Eye (tissue), 1 donor: ENCODE measurements at places on chromosomes 2 and 18.

- DNase-seq: no peak
These were observed 26.2 kb downstream of the TAF4B start for GRCh38 chr18:26252411-26252810.

- DNase-seq: no peak
These were observed 707.6 kb downstream of the SLC4A3 start for GRCh38 chr2:220334871-220335590.

- no peak for DNase-seq
These were observed 42.6 kb downstream of the GBX2 start for GRCh38 chr2:236125541-236125940.

GRCh38 chr18:50119296-50119695, 75.7 kb downstream of the MYO5B start:
- DNase-seq: no peak

DNA sequence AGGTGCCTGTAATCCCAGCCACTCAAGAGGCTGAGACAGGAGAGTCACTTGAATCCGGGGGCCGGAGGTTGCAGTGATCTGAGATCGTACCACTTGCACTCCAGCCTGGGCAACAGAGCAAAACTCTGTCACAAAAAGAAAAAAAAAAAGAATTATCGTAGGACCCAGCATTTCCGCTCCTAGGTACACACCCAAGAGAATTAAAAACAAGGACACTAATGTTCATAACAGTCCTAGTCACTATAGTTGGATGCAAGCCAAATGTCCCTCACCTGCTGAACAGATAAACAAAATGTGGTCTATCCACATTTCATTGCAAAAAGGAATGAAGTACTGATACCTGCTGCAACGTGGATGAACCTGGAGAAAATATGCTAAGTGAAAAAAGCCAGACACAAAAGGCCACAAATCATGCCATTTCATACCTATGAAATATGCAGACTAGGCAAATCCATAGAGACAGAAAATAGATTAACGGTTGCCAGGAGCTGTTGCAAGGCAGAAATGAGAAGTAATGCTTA, 21.2 kb downstream of the ADRA2B start:
- DNase-seq: no peak

DNA sequence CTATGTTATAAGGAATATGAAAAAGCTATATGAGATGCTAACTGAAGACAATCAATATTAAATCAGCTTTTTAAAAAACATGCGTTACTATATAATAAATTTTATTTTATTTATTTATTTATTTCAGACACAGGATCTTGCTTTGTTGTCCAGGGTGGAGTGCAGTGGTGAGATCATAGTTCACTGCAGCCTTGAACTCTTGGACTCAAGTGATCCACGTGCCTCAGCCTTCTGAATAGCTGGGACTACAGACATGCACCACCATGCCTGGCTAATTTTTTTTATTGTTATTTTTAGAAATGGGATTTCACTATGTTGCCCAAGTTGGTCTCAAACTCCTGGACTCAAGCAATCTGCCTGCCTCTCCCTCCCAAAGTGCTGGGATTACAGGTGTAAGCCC, 89.4 kb downstream of the MYOM1 start:
- DNase-seq: no peak

DNA sequence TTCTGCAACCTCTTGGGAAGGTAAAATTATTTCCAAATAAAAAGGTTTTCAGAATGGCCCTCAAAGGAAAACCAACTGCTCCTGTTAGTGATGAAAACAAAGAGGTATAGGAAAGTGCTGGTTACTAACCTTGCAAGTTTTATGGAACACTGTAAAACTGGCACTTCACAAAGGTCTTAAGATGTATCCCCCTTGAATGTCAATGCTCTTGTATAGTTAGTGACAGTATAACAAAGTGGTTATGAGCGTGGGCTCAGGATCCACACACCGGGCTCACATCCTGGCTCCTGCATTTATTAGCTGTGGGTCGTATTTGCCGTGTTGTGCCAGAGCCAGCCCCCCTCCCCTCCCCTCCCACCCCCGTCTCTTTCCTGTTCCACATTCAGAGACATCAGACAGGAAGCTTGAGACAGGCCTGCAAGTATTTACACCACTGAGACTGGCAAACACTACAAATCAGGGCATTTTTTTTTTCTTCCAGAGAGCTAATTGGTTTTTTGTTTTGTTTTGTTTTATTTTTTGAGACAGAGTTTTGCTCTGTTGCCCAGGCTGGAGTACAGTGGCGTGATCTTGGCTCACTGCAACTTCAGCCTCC, 9.2 kb upstream of the DNPEP start:
- DNase-seq: no peak

DNA sequence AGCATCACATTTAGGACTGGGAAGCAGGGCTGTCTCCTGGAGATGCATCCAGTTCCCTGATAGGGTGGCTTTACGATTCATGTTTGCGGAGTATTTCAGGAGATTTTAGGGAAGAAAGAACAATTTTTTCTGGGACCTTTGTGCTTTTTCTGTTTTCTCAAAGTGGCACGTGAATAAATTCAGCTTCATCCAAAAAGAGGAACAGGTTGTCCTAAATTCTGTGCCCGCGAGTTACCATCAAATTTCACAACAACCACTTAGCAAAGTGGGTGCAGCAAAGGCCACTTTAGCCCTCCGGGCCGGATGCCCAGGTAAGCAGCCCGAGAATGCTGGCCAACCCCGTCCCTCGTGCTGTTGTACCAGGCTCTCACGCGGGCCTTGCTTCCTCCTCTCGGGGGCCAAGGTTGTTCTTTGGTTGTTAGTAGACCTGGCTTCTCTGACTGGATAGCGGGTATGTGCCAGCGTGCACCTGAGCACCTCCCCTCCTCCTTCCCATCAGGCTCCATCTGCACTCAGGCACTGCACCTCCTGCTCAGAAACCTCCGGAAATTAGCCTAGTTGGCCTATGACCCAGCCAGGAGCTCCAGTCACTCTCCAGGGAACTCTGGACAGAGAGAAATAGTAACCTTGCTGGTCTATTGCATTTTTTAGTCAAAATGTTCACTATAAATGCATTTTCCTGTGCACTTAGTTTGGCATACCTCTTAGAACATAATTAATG, 83.0 kb downstream of the CMPK2 start:
- DNase-seq: no peak

GRCh38 chr2:10773821-10774341, 38.7 kb downstream of the PDIA6 start:
- DNase-seq: no peak

DNA sequence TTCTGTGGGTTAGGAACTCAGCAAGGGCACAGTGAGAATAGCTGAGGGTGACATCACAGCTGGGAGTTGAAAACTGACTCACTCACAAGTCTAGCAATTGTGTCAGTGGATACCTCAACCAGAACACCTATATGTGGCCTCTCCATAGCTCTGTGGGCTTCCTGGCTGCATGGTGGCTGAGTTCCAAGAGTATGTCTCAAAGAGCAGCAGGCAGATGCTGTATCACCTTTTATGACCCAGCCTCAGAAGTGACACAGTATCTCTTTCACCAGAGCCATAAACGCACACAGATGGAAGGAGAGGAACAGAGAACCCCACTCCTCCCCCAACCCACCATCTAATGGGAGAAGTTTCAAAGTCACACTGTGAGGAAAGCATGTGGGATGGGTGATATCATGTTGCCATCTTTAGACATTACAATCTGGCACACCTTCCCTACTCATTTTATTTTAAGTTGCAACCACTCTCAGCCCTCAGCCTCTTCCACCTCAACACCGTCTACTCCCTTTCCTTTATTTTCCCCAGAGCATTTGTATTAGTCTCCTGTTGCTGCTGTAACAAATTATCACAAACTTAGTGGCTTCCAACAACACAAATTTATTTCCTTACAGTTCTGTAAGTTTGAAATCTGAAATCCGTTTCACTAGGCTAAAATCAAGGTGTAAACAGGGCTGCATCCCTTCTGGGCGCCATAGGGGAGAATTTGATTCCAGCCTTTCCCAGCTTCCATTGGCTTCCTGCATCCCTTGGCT, 134.6 kb upstream of the SPATS2L start:
- no peak for DNase-seq

- no peak for DNase-seq
These were observed 38.5 kb upstream of the CXCR4 start for GRCh38 chr2:136156411-136156810.

- DNase-seq: no peak
These were observed 374.6 kb downstream of the IRS1 start for GRCh38 chr2:226424971-226425370.

DNA sequence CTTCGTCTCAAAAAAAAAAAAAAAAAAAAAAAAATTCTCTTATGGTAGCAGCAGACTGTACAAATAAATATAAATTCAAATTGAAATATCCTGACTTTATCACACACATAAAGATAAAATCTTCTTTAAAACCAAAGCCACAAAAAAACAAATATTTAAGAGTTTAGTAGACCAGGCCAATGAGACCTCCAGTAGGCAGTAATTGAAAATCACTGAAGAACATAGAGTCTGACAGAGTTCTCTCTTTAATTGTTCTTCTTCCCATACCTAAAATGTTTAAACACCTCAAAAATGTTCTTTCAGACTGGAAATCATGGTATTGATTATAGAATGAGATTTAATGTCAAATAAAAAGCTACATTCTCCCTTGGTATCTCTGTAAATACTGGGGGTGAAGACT, 20.8 kb downstream of the PRPF40A start:
- DNase-seq: no peak

- no peak for DNase-seq
These were observed 11.2 kb upstream of the SCYGR5 start for GRCh38 chr2:227655454-227655853.

- DNase-seq: no peak
These were observed 304.4 kb downstream of the CTNNA2 start for GRCh38 chr2:79817288-79817687.

DNA sequence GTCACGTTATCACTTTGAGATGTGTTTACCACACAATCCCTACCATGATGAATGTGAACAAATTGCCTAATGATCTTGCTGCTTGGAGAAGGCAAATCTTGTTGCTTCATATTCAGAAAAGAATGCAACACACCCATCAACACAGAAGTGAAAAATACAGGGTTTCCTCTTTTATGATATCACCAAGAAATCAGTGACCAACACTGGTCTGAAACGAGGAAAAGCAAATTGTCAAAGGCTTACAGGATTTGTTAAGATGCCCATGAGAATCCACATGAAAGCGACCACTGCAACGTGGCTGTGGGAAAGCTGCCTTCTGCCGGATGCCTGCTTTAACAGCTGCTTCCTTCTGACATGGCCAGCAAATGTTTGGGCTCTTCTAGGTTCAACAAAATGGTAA, 397.6 kb upstream of the LRATD1 start:
- DNase-seq: no peak

DNA sequence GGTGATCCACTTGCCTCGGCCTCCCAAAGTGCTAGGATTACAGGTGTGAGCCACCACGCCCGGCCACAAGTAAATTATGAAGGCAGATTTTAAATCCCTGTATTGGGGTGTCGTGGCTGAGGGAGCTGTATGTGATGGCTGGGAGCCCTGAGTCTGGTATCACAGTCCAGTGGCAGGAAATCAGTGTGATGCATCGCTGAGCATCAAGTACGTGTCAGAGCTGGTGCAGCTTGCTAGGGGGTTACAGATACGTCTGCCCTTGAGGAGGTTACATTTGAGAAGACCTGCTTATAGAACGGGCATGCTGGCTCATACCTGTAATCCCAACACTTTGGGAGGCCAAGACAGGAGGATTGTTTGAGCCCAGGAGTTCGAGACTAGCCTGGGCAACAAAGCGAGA, 4.3 kb downstream of the ENOSF1 start:
- DNase-seq: no peak

- no peak for DNase-seq
These were observed 36.4 kb downstream of the TBC1D8 start for GRCh38 chr2:101114815-101115214.

- peak; percentile 86 for DNase-seq
These were observed 1232.3 kb upstream of the ZEB2 start for GRCh38 chr2:145752091-145752806.

DNA sequence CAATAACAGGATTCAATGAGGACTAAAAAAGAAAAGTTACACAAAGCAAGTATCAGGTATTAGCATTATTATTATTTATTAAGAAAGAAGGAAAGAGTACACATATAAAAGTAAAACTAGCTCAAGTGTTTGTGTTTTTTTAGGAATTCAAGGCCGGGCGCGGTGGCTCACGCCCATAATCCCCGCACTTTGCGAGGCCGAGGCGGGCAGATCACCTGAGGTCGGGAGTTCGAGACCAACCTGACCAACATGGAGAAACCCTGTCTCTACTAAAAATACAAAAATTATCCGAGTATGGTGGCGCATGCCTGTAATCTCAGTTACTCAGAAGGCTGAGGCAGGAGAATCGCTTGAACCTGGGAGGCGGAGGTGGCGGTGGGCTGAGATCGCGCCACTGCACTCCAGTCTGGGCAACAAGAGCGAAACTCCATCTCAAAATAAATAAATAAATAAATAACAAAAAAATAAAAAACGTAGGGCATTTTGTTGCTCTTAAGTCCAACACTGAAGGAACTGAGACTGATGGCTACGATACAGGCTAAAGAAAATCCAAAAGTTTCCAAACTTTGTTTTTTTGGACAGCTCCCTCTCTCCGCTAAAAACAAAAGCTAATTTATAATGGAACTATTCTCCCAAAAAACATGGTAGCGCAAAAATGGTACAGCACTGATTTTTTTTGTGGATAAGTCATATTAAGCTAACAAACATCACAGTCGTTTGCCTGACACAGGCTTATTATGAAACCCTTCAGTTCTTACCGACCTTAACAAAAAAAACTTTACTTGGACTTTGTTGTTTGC, 1.7 kb downstream of the TRAPPC8 start:
- no peak for DNase-seq

GRCh38 chr18:59918997-59919396, 19.2 kb downstream of the PMAIP1 start:
- DNase-seq: no peak

DNA sequence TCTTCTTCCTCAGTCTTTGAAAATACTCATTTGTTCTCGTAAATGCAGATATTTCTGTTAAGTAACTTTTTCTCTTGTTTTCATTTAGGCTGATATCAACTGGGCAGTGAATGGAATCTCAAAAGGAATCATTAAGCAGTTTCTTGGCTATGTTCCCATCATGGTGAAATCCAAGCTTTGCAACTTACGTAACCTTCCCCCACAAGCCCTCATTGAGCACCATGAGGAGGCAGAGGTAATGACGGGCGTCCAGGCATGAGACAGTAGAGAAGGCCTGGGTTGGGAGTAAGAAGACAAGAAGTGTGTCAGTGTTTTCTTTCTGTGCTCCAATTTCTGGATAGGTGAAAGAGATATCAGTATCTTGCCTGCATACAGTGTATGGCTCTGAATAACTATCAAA, 5.1 kb downstream of the POLR1B start:
- no peak for DNase-seq

DNA sequence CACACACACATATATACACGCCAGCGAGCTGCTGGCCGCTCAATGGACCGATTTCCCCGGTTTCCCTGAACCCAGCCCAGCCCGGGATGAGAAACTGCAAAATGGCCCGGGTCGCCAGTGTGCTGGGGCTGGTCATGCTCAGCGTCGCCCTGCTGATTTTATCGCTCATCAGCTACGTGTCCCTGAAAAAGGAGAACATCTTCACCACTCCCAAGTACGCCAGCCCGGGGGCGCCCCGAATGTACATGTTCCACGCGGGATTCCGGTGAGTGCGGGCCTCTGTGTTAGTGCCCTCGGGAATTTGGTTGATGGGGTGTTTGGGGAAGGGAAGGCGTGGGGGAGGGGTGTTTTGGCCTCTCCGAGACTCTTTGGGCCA, 392 bp downstream of the ST8SIA3 start:
- DNase-seq: peak; percentile 70
